ENCODE measurements at places on chromosomes 11 and 22.

- peak; percentile 77 for DNase-seq
These were observed at the start of gene IL10RA for GRCh38 chr11:117985953-117986887. IL10RA (plus strand) TSS chr11:117986394; CDS start chr11:117986468, 74 bp downstream.

DNA sequence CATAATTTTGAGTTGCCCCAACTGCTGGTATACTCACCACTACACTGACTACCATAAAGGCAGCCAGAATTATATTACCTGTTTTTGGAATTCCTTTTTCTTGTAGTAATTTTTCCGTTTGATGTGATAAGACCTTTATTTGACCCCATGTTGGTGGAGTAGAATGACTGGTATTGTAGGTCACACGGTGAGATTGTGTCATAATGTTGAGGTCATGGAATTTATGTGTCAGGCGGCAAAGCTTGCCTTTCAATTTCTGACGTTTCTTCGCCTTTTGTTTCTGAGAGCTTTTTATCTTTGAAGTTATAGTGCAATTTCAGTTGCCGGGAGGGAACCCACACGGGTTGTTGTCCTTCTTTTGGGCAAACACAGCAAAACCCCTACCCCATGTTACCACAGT, 13.0 kb downstream of the OR52K1 start:
- no peak for DNase-seq

DNA sequence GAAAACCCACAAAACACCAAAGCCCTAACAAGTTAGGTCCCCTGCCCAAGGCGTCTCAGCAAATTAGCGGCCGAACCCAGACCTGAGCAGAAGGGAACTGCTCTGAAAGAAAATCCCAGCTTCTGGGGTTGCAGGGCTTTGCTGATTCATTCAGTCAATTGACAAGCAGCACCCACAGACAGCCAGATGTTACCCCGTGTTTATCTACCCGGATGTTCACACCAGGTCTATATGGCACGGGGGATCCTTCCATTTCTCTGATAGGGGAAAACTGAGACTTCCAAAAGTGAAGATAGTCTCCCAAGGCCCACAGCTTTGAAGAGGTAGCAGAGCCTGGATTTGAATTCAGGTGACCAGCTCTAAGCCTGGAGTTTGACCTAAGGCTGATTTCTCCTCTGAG, 14.0 kb upstream of the OAF start:
- DNase-seq = no peak

- no peak for DNase-seq
These were observed 50.3 kb downstream of the CHRDL2 start for GRCh38 chr11:74680703-74681531.

DNA sequence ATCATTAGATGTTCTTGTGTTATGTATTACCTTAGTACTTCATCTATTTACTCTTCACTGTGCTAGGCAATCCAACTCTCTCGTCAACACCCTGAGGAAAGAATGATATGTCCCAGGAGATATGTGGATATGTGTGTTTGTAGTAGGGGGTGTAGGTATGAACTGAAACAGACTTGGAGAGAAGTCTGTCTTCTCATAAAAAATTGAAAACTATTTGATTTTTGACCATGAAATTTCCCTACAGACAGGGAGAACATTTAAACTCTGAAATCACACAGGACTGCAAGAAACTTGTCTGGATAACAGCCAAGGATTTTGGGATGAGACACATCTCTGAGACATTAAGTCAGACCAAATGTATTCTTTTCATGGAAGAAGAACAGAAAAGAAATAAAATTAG, 967.0 kb upstream of the FAT3 start:
- DNase-seq = no peak

DNA sequence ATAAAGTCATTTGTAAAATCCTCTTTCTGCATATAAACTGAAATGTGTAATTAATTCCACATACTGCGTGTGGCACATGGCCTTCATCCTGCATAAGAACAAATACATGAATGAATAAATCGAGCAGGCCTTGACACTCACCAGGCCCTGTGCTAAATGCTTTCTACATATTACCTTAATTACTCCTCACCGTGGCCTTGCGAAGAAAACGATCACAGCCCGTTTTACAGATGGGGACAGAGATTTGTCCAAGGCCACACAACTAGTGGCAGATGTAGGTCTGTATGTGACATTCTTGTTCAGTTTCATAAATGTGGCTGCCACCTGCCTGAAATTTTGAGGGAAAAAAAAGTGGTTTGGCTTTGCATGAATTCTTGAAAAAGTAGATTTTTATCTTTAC, 5.8 kb upstream of the CCND1 start:
- DNase-seq = no peak

GRCh38 chr22:49692499-49693225, 135.0 kb downstream of the BRD1 start:
- DNase-seq = no peak

DNA sequence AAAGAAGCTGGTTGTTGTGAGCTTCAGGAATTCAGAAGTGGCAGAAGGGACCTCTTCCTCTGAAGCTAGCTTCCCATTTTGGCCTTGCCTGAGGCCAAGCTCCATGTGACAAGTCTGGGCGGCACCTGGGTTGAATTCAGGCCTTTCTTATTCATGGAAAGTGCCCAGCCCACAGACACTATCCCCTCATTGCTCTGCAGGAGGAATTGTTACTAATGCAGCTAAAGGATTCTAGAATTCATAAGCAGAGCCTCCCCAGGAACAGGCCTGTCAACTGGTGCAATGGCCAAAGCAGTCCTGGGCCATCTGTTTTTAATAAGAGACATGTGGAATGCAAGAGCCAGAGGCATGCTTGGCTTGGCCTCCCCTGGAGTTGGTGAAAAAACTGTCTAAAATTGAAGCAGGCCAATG, 71.4 kb downstream of the SLC1A2 start:
- no peak for DNase-seq

- no peak for DNase-seq
These were observed 83.6 kb upstream of the NCAM1 start for GRCh38 chr11:112877581-112877980.

- DNase-seq = no peak
These were observed 27.7 kb downstream of the MICAL2 start for GRCh38 chr11:12137938-12138731.

DNA sequence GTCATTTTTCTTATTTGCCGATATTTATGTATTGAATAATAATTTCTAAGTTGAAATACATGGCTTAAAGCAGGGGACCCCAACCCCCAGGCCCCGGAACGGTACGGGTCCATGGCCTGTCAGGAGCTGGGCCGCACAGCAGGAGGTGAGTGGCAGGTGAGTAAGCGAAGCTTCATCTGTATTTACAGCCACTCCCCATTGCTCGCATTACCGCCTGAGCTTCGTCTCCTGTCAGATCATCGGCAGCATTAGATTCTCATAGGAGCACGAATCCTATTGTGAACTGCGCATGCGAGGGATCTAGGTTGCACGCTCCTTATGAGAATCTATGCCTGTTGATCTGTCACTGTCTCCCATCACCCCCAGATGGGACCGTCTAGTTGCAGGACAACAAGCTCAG, 4.5 kb downstream of the ZMAT5 start:
- no peak for DNase-seq

GRCh38 chr11:129286813-129287212, 88.8 kb upstream of the BARX2 start:
- no peak for DNase-seq

- DNase-seq = no peak
These were observed 107.9 kb downstream of the C11orf58 start for GRCh38 chr11:16846305-16846704.

- no peak for DNase-seq
These were observed 45.5 kb downstream of the CELSR1 start for GRCh38 chr22:46491946-46492345.

GRCh38 chr11:126231725-126232459, 20.3 kb downstream of the FAM118B start:
- DNase-seq = no peak
